ENCODE measurements at places on chromosomes 1 and 21.
A peak's percentile ranks its signal among the peaks of the same experiment; 100 is the strongest.

DNA sequence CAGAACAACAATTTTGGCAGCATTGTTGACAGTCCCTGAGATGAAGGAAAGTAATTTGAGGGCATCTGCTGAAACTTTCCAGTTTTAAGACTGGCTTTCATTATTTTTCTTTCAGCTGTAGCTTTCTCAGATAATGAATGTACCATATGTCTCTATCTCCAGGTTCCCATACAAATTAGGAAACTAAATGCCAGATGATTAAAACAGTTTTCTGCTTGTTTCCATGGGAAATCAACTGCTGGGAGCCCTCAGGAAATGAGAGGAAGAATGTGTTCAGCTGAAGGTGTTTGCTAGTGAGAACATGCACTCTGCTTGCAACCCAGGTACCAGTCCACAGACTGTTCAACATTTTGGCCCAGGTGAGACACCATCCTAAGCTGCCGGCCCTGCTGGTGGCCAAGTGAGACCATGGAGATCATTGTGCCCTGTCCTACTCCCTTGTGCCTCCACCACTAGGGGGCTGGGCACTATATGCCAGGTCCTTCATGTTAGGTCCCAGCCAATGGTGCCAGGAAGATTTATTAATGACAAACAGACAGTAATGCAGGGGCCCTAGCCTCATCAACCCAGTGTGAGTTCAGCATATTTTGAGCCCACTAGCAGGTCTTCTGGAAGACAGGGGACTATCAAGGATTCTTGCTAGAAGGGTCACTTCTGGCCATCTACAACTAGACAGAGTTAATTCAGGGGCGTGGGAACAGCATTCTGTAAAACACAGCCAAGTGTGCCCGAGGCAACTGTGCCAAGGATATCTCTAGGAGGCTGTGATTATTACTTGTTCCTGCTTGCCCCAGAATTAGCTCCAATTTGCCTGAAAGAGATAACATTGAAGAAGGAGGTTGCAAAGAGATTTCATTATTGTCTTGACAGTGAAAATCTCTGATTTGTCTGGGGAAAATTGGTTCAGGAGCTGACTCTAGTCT lies 17.0 kb upstream of the LRRC8C start:
- no peak overlapping the region for H3K27ac ChIP-seq
- peaks cover 11% of the 10 kb centered on the region for H3K36me3 ChIP-seq

- H3K4me3 ChIP-seq, result no peak overlapping the region
- H3K27ac ChIP-seq, result no peak overlapping the region
- no peak for DNase-seq
- no peaks in the 10 kb centered on the region for H3K36me3 ChIP-seq
Measured at GRCh38 chr1:41390166-41390565, 28.9 kb downstream of the FOXO6 start.

- no peak overlapping the region for H3K4me3 ChIP-seq
- DNase-seq, result no peak
- H3K36me3 ChIP-seq, result peaks cover 35% of the 10 kb centered on the region
- no peak overlapping the region for H3K27ac ChIP-seq
Measured at GRCh38 chr21:36754241-36754898, 55.5 kb downstream of the SIM2 start.

DNA sequence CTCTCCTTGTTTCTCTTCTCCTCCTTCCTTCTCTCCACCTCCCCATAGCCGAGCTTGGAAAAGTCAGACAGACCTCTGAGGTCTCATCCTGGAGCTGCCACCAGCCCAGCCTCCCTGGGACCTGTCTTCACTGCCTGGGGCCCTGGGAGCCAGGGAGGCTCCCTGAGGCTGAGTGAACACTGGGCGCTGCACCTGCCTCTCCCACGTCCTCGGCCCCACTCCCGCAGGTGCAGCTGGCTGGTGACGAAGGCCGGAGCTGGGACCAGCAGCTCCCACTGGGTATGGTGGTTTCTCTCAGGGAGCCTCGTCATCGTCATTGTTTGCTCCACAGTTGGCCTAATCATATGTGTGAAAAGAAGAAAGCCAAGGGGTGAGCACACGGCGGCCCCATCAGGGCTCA lies 5.3 kb downstream of the TNFRSF14 start:
- H3K4me3 ChIP-seq, result no peak overlapping the region
- peak overlapping the region; percentile 60 for H3K27ac ChIP-seq
- no peak for DNase-seq
- no peaks in the 10 kb centered on the region for H3K27me3 ChIP-seq
- H3K36me3 ChIP-seq, result peaks cover 11% of the 10 kb centered on the region
- peaks cover 23% of the 10 kb centered on the region for H3K4me1 ChIP-seq
